Cerebellar nuclear complex (tissue), 1 donor: ENCODE measurements at places on chromosomes 5 and 9.

DNA sequence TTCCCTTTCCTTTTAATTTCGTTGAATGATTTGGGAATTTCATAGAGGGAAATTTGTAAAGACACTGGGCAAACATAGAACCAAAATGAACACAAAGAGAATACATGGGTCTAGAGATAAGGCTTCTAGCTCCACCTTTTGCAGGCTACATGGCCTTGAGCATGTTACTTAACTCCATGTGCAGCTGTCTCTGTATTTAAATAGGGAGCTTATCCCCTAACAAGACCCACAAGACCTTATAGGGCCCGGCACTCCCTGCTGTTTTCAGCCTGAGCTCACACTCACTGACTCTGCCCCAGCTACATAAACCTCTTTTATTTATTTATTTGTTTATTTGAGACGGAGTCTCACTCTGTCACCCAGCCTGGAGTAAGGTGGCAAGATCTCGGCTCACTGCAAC, 30.6 kb upstream of the TLE1 start:
- DNase-seq = no peak

DNA sequence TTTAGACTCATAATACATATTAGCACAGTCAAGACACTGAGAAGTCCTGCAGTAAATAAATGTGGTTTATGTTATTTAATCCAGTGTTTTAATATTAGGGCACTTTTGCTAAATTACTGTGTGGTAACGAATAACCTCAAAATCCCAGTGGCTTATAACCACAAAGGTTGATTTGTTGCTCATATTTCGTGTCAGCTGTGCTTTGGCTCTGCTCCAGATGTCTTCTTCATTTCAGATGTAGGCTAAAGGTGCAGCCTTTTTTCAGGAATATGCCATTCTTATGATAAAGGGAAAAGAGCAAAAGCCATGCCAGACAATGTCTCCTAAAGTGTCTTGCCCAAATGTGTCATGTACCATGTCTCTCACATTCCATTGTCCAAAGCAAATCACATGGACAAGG, 144.8 kb downstream of the BRINP1 start:
- DNase-seq = no peak

- DNase-seq = no peak
Measured at GRCh38 chr5:61329550-61330128, 2.4 kb upstream of the ZSWIM6 start.

DNA sequence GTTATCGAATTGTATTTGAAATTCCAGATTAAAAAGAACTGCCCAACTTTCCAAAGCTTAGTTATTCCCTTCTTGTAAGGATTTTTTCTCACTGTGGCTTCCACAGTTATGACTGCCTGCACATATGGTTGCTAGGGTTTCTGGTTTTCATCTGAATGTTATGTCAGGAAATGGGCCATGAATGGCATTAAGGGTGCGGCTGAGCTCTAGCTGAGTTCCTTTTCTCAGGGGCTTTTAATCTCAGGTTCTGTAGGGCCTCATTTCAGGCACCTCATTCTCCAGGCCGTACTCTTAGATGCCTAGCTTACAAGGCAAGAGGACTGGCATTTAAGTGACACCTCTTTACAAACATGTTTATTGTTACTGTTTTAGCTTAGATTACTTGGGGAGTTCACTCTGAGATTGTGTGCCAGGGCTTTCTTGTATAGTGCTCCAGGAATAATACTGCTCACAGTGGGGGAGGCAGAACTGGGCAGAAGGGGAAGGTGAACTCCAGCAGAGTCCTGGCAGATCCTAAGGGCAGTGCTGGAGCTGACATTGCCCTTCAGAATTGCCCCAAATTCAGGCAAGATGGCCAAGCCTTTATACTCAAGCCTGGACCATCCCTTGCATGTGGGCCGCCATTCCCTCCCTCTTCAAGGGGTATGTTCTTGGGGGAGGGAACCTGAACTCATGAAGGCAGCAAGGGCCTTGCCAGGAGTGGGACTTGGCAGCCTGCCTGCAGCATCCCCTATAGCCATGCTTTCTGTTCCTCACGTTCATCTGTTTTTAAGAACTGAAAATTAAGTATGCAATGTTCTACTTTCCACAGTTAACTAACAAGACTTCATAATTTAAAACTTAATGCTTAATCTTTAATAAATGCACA, 111.5 kb downstream of the KDM4C start:
- peak; percentile 83 for DNase-seq
